ENCODE measurements at places on chromosomes 11 and 22.

GRCh38 chr22:45434981-45435380 is 21.5 kb downstream of the RIBC2 start:
- DNase-seq: no peak

DNA sequence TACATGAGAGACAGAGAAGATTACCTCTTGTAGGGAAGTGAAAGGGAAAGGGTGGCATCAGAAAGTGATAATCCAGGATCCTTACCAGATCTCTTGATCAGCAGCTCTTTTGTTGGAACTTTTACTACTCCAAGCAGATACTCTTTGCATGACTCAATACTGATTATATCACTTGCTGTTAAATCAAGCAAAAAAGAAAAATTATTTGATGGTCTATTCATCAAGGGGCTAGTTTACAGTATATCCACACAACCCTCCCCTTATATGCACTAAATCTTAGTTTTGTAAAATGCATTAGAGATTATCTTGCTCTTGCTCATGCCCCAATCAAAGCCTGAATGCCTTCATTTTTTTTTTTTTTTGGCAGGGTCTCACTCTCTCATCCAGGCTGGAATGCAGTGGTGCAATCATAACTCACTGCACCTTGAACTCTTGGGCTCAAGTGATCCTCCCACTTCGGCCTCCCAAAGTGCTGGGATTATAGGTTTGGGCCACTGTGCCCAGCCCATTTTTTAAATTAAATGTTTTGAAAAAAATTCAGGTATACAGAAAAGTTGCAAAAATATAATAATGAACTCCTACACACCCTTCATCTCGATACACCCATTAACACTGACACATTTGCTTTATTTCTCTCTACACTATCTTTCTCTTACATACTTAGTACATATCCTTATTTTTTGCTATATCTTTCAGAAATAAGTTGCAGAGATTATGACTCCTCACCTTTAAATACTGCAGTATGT is 76.1 kb upstream of the UCP3 start:
- DNase-seq: no peak

DNA sequence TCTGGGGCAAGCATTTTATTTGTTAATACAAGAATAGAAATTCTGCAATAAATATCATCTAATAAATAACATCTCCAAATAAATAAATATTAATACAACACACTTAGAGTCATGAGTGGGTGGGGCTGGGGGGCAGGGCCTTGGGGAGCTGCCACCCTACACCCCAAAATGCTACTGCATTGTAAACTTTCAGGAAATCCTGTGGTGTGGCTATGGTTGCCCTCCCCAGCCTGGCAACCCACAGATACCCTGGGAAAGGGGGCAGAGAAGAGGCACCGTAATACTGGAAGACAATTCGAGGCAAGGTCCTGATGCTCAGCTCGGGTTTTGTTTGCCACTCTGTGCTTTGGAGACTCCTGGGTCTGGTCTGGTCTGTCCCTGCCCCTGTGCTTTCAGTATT is 9.2 kb downstream of the CLCF1 start:
- DNase-seq: no peak

DNA sequence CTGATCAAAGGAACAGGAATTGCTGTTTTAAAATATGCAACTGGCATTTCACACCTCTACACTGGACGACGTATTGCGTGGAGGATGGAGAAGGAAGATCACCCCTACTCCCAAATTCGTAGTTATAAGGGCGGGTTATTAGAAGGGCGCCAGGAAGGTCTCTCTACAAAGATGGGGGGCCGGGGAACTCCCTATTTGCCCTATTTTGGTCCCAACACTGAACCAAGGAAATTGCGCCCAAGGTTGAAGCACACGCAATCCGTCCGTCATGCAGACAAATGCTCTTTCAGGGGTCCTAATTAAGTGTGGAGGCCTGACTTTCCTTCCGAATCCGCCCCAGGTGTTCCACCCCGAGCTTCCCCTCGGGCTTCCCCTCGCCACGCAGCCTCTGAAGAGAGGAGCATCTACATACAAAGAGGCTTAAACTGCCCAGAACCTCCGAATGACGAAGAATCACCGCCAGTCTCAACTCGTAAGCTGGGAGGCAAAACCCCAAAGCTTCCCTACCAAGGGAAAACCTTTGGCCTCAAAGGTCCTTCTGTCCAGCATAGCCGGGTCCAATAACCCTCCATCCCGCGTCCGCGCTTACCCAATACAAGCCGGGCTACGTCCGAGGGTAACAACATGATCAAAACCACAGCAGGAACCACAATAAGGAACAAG is 396 bp downstream of the NPAT start:
- no peak for DNase-seq

DNA sequence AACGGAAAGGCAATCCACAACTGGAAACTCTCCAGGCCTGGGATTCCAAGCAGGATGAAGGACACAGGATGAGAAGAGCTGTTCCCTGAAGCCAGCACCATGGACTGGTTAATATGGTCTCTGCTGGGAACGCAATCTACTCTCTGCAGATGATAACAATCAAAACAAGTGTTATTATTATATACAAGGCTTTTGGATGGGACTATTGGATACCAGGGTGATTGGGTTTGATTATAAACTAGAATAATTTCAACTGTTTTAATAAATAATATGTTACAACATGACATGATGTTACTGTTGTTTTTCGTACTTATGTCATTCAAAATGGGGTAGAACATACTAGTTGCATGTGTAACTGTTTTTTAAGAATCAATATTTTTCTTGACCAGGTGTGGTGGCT is at the start of gene OR52R1:
Gene OR52R1, minus strand, starts transcription at position 101 of the 400 bp plus-strand sequence. Its CDS starts 0 bp downstream, at position 101.
- DNase-seq: no peak

DNA sequence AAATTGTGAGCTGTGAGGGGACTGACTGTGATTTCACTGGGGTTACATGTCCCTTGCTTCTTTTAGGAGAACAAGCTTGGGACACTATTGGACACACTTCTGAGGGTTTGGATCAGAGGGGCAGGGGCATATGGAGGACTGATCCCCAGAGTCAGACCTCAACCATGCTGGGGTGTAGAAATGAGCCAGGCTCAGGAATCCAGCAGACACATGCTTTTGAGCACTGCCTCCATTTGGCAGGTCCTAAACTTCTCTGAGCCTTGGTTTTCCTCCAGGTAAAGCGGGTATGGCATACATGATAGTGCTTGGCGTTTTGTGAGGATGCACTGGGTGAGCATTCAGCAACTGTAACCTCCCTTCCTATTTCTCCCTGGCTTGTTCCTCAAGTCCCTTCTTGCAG is 74.7 kb downstream of the ADAMTS15 start:
- DNase-seq: no peak

- DNase-seq: no peak
These were observed 63.9 kb downstream of the MYO7A start for GRCh38 chr11:77191823-77192495.

- no peak for DNase-seq
These were observed 59.3 kb downstream of the EHF start for GRCh38 chr11:34680206-34680605.

DNA sequence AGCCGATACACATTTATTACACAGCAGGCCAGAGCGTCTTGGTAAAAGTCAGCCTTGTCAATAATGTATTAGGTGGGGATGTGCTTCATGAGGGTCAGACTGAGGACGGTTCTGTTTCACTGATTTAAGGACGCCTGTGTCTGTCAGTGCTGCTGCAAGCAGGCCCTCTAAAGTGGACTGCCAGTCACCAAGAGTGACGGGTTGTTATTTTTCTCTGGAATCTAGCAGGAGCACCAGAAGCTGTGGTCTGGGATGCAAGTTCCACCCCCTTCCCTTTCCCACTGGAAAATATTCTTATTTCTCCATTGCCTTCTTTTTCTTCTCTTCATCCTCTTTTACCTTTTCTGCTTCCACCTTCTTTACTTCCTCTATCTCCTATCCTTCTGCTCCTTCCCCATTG is 191.2 kb upstream of the NCAM1 start:
- DNase-seq: no peak

- no peak for DNase-seq
These were observed 1.4 kb downstream of the PACSIN3 start for GRCh38 chr11:47184711-47185304.

- no peak for DNase-seq
These were observed 611.7 kb downstream of the NTM start for GRCh38 chr11:131982154-131982553.

DNA sequence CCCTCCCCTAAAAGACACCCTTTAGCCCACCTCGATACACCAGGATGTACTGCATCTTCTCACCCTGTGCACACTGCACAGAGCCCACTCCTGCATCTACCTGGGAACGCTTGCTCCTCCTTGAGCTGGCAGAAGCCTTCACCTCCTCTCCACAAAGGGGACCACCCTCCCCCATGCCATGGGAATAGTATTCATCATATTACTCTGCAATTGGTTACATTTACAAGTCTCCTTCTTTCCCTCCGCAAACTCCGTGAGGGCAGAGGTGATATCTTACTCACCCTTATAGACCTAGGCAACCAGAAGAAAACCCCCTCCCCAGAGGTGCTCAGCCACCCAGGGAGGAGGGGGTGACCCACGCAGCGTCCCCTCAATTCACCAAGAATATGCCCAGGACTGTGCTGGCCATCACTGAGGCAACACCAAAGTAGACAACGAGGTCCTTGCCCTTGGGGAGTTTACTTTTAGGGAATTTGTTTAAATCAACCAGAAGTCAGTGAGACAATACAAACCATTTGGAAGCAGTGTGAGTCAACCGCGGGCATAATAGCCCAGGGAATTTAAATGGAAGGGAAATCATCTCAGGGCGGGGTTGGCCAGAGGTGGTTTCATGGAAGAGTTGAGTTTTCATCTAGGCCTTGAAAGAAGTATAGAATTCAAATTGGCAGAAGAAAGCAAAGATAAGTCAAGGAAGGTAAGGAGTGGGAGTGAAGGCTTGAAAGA is 214.5 kb downstream of the BARX2 start:
- no peak for DNase-seq

- DNase-seq: no peak
These were observed 911 bp downstream of the FGF19 start for GRCh38 chr11:69702769-69703452.

DNA sequence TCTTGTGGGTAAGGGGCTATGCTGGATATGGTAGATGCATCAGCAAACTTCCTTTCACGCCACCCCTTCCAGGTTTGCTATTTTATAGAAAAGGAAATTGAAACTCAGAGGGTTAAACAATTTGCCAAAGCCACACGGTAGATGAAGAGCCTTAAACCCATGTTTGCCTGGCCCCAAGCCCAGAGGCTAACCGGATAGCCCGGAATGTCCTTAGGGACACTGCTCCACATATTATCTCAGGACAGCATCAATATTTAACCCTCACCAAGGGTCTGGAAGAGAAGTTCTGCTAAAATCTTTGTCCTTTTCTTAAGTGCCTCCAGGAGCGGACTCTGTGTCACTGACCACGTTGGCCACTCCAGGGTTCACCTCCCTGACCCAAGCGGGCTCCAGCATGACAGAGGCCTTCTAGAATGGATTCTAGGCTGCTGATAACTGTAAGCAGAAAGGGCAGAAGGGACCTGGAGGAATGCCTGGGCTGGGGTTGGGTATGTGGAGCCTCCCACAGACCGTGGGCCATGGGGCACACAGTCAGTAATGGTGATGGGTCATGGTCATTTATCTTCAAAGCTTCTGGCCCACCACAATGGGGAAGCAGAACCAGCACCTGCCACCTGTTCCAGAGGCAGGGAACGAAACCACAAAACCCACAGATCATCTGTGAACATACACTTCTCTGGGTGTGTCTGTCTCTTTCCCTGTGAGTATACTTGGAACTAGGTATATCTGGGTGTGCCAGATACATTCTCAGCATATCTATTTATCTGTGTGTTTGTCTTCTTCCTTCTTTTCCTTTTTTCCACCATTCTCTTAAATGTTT is 5.4 kb upstream of the TMEM86A start:
- no peak for DNase-seq

GRCh38 chr22:41511521-41511968 is 32.7 kb downstream of the POLR3H start:
- no peak for DNase-seq

GRCh38 chr22:42470366-42471082 is 38.3 kb upstream of the NFAM1 start:
- no peak for DNase-seq

DNA sequence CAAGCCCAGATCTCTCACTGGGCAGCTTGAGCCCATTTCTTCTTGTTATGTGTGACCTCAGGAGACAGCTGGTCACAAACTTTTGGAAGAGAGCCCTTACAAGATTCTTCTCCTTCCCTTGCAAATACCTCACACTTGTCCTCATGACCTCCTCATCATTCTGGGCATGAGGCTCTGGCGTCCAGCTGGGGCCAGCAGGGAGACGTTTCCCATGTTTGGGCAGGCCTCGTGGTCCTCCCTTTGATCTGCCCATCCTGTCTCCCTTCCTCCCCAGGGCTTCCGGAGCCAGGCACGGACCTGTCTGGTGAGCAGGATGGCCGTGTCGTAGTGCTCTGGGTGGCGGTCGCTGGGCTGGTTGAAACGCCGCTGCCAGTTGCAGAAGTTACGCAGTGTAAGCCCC is 9.7 kb downstream of the ADAMTS8 start:
- DNase-seq: no peak

GRCh38 chr11:77107950-77108349 is 5.3 kb downstream of the OMP start:
- DNase-seq: peak; percentile 66

- no peak for DNase-seq
These were observed 17.2 kb upstream of the OR5B21 start for GRCh38 chr11:58525037-58525614.
